ENCODE measurements at places on chromosomes 7 and 10.
A peak's percentile ranks its signal among the peaks of the same experiment; 100 is the strongest.

DNA sequence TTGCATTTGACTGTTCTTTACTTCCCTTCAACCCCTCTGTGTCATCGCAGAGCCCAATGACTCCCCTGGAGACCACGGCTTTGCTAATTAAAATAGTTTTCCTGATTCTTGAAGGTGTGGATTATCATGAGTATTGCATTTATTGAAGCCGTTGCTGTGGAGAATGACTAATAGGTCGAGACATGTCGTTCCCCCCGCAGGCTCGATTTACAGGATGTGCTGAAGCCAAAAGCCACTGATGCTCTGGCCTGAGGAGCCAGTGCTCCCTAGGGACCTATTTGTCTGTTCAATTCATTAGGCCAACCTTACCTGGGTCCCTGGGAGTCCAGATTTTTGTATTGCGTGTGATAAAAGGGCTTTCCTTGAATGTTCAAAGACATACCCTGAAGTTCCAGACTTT is 102.3 kb downstream of the NPTX2 start:
- no peak for DNase-seq

DNA sequence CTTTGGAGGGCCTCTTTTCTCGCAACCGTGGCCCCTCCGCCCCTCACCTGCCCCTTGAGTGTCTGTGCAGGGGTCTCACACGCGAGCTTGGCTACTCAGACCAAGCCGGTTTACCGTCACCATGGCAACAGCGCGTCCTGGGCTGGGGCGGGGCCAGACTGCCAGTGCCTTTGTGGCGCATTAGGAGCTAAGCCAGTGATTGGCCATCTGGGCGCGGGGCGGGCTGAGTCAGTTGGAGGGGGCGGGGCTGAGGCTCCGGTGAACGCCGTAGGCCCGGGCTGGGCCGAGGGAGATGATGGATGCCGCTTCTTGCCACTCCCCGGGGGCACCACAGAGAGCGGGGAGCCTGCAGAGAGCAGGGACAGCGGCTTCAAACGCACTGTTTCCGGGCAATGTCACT is 48.7 kb upstream of the FXYD4 start:
- no peak for DNase-seq

- no peak for DNase-seq
Observed at GRCh38 chr7:30703756-30704155, 21.5 kb upstream of the CRHR2 start.

GRCh38 chr7:145156834-145157233 is 321.0 kb upstream of the TPK1 start:
- peak; percentile 57 for DNase-seq

- DNase-seq: no peak
Observed at GRCh38 chr7:18165166-18165565, 137.5 kb upstream of the PRPS1L1 start.
